ENCODE measurements at places on chromosomes 12 and 14.

- DNase-seq = no peak
Observed at GRCh38 chr14:75445236-75445635, 17.4 kb downstream of the JDP2 start.

DNA sequence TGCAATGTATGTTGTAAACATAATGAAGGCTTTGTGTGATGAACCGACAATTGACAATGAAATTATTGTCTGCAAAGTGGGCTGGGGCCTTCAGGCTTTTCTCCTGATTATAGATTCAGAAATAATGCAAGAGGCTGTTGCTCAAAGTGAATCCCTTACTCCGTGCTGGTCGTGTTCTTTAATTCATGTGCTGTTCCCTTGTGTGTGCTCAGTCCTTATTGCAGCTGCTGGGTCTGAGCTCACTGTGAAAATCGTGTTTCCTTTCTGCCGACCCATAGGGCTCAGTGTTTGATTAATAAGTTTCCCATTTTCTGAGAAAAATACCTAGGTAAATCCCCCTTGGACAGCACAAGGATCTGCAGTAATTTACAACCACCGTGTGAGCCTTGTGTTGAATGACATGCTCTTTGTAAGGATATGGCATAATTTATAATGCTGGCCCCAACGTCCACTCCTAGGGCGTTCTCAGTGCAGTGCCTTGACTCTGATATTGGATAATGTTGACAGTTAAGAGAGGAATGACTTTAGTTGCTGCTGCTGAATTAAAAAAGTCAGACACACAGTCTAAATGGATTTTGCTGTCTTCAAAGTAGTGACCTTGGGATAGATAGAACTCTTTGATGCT, 81.6 kb downstream of the RGS6 start:
- no peak for DNase-seq

- no peak for DNase-seq
Observed at GRCh38 chr14:53952533-53952932, 4.1 kb downstream of the BMP4 start.

DNA sequence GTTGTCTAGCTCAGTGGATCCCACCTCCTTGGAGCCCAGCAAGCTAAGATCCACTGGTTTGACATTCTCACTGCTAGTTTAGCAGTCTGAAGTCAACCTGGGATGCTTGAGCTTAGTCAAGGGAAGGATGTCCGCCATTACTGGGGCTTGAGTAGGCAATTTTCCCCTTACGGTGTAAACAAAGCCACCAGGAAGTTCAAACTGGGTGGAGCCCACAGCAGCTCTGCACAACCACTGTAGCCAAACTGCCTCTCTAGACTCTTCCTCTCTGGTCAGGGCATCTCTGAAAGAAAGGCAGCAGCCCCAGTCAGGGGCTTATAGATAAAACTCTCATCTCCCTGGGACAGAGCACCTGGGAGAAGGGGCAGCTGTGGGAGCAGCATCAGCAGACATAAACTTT, 16.7 kb upstream of the TAS2R43 start:
- DNase-seq = no peak

- DNase-seq = no peak
Observed at GRCh38 chr14:89572596-89573398, 155.8 kb upstream of the FOXN3 start.

DNA sequence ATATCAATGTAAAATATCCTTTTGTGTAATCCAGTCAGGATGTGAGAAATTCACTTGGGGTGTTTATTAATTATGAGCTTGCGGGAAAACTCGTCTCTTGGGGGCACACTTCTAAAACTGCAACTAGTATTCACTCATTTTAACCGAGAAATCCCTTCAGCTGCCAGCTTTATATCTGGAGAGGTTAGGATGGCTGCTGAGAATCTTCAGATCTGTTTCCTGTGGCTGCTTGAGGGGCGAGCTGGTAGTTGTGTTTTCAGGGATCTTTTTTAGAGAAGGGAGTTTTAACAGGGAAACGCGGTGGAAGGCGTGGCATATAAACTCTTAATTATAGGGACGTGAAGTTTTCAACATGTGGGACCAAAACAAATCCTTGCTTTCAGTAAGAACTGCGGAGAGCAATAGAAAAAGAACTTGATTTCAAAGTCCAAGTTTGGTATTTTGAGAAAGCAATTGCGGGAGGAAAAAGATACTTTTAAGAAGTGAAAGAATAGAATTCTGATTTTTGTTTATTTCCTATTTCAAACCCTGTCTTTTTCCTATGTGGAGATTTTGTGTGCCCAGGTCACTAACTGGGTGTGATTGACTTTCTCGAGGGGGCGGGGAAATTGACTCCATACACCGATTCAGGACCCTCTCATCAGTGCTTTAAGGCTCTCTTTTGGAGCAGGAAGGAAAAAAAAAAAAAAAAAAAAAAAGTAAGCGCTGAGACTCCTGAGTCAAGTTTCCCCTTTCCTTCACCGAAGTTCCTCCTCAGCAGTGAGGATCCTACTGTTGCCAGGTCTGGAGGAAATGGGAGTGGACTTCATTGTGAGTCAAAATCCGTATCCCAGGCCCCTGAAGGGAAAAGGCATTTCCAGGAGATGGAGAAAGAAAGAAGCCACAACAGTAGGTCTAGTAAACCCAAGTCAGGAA, 1.1 kb downstream of the PPFIBP1 start:
- no peak for DNase-seq

- no peak for DNase-seq
Observed at GRCh38 chr14:72975770-72976169, 49.5 kb downstream of the DCAF4 start.

DNA sequence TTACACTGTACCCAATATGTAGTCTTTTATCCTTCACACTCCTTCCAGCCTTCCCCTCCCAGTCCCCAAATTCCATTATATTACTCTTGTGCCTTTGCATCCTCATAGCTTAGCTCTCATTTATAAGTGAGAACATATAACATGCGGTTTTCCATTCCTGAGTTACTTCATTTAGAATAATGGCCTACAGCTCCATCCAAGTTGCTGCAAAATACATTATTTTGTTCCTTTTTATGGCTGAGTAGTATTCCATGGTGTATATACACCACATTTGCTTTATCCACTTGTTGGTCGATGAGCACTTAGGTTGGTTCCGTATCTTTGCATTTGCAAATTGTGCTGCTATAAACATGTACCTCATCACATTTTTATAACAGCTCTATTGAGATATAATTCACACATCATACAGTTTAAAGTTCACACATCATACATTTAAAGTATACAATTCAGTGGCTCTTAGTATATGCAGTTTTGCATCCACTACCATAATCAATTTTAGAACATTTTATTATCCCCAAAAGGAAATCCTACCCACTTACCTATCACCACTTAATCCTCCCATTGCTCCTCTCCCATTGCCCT, 23.5 kb downstream of the RBMS2 start:
- no peak for DNase-seq

DNA sequence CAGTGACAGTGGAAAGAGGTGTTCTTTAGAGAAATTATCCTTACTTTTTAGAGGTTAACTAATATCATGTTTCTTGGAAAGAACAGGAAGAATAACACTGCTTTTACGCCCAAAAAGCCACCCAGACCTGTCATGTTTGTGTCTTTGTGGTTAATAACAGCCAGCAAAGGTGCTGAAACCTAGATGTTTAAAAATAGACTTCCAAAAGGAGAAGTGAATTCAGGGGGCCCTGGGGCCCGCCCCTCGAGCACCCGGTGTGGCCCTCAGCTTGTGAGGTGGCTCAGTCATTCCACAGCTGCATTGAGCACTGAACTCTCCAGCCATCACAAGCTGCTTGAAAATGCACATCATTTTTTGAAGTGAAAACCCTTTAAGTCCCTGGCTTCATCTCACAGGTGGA, 20.8 kb upstream of the AMN start:
- DNase-seq = no peak
